ENCODE measurements at places on chromosomes 2 and 18.
A peak's percentile ranks its signal among the peaks of the same experiment; 100 is the strongest.

DNA sequence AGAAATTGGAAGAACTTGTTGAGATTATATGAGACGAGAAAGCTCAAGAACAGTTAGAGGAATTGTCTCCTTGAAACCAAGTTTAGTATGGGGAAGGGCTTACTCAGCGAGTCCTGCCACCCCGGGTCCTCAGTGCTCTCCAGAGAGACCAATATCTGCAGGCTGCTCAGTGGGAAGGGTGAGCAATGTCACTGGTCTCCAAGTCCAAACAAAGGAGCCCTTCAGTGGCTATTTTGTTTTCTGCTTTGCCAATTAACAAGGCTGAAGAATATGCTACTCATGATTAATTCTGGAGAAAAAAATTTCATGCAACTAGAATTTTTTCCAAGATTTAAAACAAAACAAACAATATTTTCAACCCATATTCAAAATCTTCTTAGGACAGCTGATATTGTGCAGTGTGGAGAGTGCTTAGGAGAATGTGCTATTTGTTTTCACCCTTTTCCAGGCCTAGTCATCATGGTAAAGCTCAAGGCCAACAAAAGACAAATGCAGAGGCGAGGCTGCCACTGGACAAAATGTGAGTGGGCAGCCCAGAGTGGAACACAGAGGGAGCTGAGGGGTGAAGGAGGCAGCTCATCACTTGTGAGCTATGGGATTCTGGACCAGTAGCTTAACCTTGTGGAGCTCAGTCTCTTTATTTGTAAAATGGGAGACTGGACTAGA, 83.8 kb upstream of the TMEM17 start:
- no peak for DNase-seq

- no peak for DNase-seq
These were observed 136.5 kb upstream of the ETAA1 start for GRCh38 chr2:67260343-67261277.

DNA sequence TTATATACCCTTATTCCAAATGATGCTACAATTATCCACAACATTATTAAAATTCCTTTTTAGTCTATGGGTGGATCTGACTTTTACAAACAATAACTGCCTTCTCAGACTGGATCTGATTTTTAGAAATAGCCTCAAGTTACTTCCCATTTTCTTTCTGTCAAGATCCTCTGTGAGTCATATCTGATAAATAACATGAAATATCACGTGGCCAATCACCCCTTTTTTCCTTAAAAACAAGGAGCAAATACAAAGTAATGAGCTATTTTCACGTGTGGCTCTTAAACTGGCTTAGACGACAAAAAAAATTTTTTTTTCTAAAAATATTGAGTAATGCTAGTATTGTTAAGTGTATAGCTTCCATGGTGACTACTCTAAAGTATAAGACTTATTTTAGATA, 6.7 kb downstream of the PELI1 start:
- no peak for DNase-seq

DNA sequence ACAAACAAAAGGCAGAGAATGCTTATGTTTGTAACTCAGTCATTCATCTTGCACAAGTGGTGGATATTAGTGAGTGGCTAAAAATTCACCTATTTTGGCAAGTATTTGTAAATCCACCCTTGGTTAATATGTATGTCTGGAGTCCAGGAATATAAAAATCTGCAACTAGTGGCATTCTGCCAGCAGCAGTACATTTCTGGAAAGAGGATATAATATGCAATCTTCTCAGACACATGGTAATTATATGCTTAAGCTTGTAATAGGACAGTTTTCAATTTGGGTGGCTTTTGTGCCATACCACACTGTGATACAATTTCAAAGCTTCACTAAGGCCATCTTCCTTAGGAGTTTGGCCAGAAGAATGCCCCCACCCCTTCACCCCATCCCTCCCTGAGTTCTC, 693.3 kb downstream of the MBD2 start:
- DNase-seq = no peak

DNA sequence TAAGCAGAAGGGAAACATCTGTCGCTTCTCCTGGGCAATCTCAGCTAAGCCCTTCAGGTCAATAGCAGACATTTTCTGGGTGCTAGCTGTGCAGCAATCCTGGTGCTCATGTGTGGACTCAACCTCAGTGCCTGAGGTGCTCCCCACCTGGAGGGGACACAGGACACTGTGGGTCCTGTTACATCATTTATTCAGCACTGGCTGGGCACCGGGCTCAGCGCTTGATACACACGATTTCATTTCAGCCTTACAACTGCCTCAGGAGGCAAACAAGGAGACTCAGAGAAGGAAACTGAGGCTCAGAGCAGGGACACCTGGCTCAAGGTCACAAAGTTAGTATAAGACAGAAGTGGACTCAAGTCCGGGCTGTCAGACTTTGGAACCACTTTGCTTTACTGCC, 46.7 kb downstream of the MARCO start:
- DNase-seq = no peak

GRCh38 chr2:68734176-68734575, 435 bp upstream of the ARHGAP25 start:
- no peak for DNase-seq

GRCh38 chr2:30222636-30223360, 8.5 kb upstream of the LBH start:
- no peak for DNase-seq

DNA sequence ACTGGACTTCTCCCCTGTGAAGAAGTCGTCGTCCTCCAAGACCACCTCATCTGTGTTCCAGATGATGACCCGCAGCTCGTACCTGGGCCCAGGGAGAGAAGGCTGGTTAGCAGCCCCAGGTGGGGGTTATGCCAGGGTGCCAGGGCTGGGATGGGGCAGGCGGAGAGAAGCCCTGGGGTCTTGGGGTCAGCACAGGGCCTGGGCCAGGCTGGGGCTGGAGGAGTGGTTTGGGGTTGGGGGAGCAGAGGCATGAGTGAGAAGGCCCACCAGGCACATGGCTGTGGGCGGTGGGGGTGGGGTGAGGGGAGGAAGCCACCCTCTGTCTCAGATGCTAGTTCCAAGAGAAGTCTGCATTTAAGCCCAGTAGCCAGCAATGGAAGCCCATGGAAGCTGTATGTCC, 15.8 kb downstream of the OTOF start:
- DNase-seq = no peak

- no peak for DNase-seq
These were observed 15.1 kb downstream of the ALLC start for GRCh38 chr2:3672861-3673678.

- no peak for DNase-seq
These were observed 450.1 kb downstream of the ANKRD30B start for GRCh38 chr18:15198116-15198389.

GRCh38 chr2:183242937-183243336, 118.7 kb downstream of the NUP35 start:
- DNase-seq = no peak

- peak; percentile 8 for DNase-seq
These were observed at the start of gene AGAP1 for GRCh38 chr2:235493775-235494715. TSS of gene AGAP1 (plus strand) at chr2:235494043.

GRCh38 chr2:39708003-39708402, 42.3 kb downstream of the TMEM178A start:
- no peak for DNase-seq

GRCh38 chr2:104834431-104835153, 19.3 kb upstream of the POU3F3 start:
- no peak for DNase-seq

- no peak for DNase-seq
These were observed 56.8 kb upstream of the PMAIP1 start for GRCh38 chr18:59842947-59843346.

- no peak for DNase-seq
These were observed 27.1 kb upstream of the PIEZO2 start for GRCh38 chr18:11176481-11176881.

DNA sequence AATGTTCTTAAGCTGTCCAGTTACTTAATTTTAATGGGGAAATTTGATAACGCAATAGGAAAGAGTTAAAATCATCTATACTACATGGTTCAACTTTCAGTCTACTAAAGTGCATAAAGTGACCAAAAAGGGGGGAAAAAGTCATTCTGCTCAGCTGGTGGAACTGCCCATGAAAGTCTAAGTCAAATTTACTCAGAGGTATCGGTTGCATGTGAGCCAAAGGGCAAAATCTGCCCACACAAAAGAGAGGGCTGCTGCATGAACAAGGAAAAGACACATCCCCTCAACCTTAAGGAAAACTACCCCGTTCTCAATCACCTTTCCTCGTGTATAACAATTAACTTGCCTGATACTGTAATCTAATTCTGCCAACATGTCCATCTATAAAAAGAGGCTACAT, 126.1 kb downstream of the TCF4 start:
- no peak for DNase-seq

DNA sequence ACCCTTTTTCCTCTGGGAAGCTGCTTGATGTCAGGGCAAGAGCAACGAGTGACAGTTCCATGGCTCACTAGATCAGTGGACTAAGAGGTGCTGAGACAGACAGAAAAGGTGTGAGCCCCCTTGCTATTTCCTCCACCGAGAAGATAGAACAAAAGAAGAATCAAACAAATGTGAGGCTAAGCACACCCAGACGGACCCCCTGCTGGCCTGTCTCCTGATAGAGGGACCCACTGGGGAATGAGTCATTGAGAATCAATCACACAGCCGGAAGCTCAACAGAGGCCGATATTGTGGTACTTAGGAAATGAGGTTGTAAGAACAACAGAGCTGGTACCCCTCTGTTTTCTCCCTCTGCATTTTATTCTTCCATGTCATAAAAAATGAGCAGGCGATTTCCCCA, 89.8 kb upstream of the TEX51 start:
- no peak for DNase-seq

DNA sequence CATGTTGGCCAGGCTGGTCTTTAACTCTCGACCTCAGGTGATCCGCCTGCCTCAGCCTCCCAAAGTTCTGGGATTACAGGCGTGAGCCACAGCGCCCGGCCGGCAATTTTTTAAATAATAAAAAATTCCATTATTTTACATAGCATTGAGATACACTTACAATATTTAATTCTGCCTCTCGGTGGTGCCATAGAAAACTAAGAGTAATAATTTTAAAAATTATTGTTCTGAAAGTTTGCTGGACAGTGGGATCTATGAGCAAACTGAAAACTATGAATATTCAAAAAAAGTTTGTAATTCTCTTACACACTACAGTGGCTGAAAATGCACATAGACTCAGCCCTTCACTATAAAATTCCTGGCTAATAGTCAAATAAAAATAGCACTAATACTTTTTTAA, 90.9 kb upstream of the STON1 start:
- DNase-seq = no peak

DNA sequence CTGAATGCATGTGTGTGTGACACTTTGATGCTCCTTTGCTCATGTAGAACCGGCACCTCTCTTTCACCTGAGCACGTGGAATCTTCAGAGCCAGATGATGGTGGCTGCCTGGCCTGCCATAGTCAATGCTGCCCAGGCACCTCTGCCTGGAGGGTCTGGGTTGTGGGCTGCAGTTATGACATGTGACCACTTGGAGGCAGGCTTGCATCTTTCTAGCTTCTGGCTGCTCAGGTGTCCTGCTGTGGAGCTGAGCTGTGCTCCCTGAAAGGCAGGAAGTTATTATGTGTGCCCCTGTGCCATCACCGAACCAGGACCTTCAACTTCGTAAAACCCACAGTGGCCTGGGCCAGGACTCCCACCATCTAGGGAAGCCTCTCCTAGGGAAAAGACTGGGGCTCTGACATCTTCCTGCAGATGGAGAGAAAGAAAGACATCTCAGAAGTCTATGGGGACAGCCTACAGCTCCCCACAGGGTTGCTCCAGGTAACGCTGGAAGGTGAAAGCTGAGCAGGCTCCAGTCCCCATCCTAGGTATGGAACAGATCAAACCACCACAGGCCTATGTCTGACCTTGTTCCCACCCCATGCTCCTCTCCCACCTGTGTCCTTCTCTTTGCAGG, 30.2 kb downstream of the PSD4 start:
- peak; percentile 65 for DNase-seq

DNA sequence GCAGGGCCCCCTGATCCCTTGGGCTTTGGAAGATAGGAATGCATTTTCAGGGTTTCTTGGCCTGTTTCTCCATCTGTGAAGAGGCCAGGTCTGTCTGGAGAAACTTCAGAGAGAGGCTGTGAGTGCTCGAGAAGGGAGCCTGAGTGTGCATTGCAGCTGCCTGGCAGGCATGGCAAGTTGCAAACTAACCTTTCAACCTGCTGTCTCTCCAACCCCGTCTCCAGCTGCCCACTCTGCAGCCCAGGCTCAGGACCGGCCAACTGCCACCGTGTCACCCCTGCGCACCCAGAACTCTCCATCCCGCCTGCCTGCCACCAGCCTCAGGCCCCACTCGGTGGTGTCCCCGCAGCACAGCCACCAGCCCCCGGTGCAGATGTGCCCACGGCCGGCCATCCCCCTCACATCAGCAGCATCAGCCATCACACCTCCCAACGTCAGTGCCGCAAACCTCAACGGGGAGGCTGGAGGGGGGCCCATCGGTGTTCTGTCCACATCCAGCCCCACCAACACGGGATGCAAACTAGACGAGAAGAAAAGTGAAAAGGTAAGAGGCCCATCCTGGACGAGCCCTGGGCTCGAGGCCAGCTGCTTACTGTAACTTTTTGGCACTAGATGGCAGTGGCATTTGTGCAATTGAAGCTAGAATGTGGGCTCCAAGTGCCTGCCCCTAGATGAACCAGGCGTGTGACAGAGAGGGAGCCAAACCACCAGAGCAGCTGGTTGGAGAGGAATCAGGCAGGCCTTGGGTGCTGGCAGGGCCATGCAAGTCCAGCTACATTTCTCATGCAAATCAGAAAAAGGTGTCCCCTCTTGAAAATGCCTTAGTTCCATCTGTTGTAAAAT, 164.6 kb downstream of the SEPTIN10 start:
- DNase-seq = no peak

DNA sequence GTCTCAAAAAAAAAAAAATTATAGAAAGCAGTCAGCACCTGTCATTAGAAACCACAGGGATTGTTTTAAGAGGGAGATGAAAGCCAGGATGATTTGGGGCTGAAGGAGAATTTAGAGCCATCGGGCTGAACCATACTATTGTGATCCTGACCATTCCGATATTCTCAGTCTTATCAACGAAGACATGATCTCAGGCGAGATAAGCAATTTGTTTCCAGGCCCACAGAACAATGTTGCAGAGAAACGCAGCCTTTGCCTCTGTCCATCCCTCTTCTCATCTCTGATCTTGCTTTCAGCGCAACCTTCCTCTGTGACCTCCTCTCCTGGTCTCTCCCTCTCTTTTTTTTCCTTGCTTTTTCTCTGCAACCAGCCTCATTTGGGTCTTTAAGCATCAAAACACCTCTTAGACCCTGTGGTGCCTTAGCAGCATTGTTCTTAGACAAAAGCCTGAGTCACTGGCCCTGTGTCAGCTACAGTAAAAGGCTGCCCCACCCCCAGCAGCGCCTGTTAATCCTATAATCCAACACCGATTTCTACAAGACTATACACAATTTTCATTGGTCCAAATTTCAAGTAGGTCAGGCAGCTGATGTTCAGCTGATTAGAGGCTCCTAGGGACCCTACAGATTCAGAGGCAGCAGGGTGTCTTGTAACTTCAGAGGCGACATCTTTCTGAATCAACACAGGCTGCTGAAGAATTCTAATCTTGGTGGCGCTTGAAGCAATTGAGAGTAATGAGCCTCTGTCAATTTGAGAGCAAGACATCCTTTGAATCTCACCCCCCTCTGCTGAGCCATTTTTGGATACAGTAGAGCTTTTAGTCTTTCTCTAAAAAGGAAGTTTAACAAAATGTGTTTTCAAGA, 206.0 kb downstream of the NCK2 start:
- DNase-seq = no peak

GRCh38 chr18:3140986-3141639, 78.7 kb downstream of the MYOM1 start:
- no peak for DNase-seq

- DNase-seq = no peak
These were observed 2.1 kb downstream of the MARCHF7 start for GRCh38 chr2:159714247-159714930.
